ENCODE measurements at places on chromosomes 16 and 17.

DNA sequence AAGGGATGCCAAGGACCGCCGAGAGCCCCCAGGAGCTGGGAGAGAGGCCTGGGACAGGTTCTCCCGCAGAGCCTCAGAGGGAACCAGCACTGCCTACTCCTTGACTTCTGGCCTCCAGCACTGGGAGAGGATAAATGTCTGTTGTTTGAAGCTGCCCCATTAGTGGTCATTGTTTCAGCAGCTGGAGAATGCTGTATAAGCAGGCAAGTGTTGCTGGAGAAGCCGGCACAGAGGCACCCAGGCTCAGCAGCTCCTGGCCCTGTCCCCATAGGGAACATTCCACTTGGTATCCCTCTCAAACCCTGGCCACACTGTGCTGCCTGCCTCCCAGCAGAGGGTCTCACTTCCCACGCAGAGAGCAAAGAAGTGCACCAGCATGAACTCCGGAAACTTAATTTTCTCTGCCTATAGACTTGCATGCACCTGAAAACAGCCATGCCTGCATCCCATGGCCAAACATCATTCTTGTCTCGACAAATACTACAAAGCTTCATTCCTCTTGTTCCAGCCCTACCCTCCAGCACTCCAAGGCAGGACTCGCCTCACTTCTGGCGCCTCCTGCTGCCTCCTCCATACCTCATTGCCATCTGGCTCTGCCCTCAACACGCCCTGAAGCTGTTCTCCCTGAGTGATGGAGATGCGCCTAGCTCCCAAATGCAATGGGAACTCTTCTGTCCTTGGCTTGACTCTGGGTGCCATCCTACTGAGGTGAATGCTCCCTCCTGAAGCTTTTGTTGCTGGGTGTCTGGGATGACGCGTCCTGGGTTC, 88.1 kb downstream of the DNAH17 start:
- no peak for DNase-seq

- DNase-seq = no peak
Observed at GRCh38 chr16:86308514-86308913, 201.8 kb upstream of the FOXF1 start.

DNA sequence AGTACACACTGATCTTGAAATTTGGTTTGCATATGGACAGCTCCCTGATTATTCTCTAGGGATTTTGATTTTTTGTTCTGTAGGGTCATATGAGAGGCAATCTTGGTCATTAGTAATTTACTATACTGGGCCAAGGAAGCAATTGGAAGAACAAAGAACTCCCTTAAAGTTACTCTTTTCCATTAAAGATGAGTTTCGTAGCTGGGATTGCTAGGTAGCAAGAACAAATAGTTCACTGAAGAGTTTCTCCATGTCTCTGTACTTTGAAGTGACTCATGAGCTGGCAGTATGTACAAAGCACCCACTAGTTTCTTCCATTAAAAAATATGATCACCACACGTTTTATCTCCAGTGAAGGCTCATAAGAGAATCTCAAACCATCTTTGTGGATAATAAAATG, 6.2 kb upstream of the BCAS3 start:
- DNase-seq = no peak

DNA sequence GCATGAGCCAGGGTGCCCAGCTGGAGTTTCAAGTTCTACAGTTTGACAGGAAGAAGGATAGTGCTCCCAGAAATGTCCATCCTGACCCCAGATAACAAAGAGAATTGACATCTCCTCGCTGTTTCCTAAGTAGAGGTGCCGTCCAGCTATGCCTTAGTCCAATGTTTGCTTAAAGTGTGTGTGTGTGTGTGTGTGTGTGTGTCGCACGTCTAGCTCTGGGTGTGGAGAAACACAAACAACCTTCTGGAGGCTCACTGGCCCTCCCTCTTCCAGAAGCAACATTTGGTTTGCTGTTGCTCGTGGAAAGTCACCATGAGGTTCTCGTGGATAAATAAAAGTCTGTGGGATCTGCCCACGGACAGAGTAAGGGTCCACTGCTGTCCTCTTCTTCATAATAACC, 22.1 kb downstream of the EMP2 start:
- no peak for DNase-seq

DNA sequence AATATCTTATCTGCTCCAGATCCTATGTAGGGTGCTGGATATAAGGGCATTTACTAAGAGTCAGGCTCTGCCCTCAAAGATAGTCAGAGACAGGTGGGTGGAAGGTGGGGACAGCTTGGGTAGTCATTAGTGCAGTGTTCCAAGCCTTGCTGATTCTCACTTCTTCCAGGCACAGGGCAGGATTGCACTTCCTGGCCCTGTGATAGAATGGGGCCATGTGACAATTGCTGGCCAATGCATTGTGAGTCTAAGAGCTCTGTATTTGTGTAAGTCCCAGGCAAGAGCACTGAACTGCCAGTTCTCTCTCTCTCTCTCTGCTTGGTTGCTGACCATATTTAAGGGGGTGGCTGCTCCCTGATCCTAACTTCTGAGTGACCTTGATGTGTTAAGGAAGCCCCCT, 112.1 kb downstream of the C16orf78 start:
- no peak for DNase-seq

GRCh38 chr16:72508191-72508590, 336.2 kb upstream of the PMFBP1 start:
- no peak for DNase-seq

- peak; percentile 98 for DNase-seq
Observed at GRCh38 chr16:84617791-84618580, at the start of gene COTL1. Gene COTL1 (minus strand): TSS chr16:84618078. CDS start chr16:84617914, 164 bp downstream.

- DNase-seq = no peak
Observed at GRCh38 chr17:6023036-6023831, 46.9 kb upstream of the WSCD1 start.

GRCh38 chr17:76000755-76001521, at the start of gene CDK3:
Gene CDK3 (plus strand): TSS chr17:76000855. CDS start chr17:76001426, 571 bp downstream.
- no peak for DNase-seq

GRCh38 chr17:28777178-28777577, 33.4 kb downstream of the TRAF4 start:
- DNase-seq = no peak

DNA sequence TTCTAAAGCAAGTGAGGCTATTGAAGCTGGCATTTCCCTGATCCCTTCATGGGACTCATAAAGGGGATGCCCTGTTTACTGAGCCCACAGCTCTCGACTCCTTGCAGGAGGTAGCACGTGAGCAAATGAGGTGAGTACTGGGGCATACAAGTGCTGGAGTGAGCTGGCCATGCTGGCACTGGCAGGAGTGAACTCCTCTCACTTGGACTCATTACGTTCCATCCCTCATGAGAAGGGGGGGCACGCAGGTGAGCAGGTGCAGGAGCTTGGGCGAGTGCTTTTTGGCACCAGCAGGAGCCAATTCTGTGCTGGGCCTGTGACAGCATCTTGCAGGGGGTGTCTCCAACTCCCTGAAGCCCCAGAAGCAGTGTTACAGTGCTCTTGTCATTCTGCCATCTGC, 337.1 kb upstream of the CA10 start:
- no peak for DNase-seq

GRCh38 chr17:58382872-58383242, 30.9 kb upstream of the SUPT4H1 start:
- no peak for DNase-seq

DNA sequence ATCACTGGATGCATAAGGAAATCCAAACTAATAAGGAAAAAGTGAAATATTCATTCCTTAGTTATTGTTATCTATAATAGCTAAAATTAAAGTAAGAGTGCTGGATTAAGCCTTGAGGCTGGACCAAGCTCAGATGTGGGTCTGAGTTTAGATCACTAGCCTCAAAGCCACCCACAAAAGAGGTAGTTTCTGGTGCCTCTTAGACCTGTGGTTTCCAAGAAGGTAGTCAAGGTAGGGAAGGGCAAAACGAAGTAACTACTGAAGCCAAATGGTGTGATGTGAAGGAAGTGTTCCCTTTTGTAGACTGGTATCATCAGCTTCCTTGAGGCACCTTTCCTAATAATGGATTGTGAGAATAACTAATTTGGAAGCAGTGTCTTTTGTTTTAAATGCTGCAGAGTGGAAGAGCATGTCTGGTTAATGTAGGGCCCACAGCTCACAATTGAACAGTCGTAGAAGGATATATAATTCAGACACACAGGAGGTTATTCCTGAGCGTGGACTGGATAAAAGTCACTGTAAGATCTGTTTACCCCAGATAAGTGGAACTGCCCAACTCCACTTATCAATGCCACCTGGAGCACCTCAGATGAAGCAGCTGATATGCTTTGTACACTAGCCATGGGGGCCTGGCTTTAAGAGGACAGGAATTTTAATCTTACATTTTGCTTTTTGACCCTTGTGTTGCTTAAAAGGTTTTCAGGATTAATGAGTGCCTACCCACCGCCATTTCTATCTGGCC, 31.7 kb upstream of the LCMT1 start:
- peak; percentile 60 for DNase-seq

DNA sequence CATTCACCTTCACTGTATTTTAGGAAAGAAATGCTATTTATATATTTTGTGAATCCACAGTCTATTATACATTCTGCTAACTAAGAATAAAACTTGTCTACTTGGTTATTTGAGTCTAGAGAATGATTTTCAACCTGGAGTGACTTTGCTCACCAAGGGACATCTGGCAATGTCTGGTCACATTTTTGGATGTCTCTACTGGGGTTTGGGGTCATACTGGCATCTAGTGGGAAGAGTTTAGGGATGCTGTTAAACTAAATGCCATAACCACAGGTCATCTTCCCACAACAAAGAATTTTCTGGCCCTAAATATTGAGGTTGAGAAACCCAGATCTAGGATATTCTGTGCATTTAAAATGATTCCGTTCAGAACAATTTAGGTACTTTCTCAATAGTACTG, 26.0 kb downstream of the KCNJ16 start:
- DNase-seq = peak; percentile 32

- DNase-seq = no peak
Observed at GRCh38 chr16:84471316-84471715, 33.1 kb downstream of the MEAK7 start.

GRCh38 chr17:69567130-69567529, 152.6 kb downstream of the MAP2K6 start:
- DNase-seq = peak; percentile 4

- DNase-seq = no peak
Observed at GRCh38 chr17:49508061-49508865, 13.2 kb downstream of the NGFR start.

DNA sequence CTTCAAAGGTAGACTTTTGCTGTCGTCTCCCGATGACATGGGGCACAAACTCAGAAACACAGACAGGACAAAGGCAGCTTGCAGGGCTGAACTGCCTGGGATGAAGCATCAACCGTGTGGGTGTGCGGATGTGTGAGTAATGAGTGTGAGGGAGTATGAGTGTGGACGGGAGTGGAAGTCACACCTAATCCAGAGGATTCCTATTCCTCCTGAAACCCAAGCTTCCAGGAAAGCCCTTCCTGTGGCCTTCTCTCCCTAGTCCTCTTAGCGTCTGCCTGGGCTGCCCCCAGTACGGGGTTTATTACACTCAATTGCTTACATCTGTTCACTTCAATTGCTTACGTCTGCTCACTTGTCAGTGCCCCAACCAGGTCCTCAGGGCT, 2.3 kb upstream of the IL4R start:
- no peak for DNase-seq

- DNase-seq = no peak
Observed at GRCh38 chr17:74215342-74215727, 2.0 kb downstream of the TTYH2 start.

GRCh38 chr17:48335858-48336500, 94.0 kb downstream of the SKAP1 start:
- DNase-seq = peak; percentile 83

DNA sequence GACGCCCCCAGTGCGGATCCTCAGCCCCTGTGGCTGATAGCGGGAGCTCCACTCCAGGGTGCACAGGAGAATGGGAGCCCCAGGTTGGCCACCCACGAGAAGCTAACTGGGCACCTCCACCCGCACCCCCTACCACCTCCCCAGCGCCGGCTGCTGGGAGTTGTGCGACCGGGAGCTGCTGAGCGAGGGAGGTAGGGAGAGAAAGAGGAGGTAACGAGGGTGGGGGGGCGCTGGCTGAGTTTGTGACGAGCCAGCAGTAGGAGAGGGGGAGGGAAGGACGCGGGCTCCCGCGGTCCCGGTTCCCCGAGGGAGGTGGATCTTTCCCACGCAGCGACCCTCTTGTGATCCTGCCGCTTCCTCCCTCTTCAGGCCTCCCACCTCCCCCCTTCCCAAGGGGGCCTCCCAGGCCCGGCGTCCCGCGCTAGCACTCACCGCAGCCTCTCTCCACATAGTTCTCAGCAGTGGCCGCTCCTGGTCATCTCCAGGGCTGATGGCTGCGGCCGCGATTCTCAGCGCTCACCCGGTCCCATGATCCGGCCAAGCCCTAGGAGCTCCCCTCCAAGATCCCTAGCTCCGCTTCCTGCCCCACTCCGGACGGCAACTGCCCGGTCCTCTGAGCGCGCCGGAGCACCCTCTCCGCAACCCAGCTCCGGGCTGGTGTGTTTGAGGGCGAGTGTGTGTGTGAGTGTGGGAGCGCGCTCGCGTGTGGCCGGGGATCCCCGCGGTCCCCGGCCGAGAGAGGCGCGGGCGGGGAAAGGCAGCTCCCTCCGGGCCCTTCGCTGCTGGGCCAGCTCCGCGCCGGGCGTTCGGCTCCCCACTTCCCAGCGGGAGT, at the start of gene GRIN2A:
Gene GRIN2A, minus strand, starts transcription at position 207 of the 832 bp plus-strand sequence. CDS start 2,017 bp downstream, outside the sequence.
- no peak for DNase-seq

GRCh38 chr17:18025241-18025944, 13.6 kb downstream of the ATPAF2 start:
- no peak for DNase-seq

GRCh38 chr17:69702078-69702477, 287.6 kb downstream of the MAP2K6 start:
- DNase-seq = no peak

DNA sequence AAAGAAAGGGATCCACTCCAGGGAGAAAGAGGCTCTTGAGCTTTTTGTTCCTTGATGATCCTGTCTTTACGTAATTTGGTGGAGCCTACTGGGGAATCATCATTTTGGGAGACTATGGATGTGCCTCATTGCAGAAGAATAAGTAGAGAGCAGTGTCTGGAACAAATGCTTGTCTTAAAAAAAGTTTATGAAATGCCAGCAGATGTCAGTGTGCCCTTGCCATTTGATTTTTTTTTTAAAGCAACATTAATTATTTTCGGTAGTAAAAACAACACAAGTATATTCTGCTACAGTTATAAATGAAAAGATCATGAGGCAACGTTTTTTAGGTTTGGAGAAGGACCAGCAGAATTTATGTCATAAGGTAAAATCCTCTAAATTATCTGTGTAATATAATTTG, 934.8 kb upstream of the EEF2KMT start:
- DNase-seq = no peak

DNA sequence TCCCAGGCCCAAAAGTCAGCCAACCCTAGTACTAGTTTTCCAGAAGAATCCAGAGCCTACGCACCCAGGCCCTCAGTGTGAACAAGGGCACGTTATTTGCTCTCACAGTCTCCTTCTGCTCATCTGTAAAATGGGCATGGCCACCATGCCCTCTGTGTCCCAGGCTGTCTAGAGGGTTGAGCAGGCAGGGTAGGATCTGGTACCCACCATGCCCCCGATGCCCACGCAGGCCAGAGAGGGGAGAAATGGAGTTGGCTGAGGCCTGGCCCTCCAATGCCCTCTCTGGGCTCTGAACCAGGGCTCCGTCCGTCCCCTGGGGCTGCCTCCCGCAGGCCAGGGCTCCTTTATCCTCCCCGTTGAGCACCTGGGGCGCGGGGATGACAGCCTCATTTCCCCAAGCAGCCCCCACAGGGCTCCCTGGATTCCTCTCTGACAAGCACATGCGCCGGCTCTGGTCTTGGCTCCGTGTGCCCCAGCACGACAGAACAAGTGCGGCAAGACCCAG, 9.1 kb upstream of the BAHCC1 start:
- DNase-seq = no peak

GRCh38 chr16:57663436-57663835, 4.7 kb upstream of the ADGRG3 start:
- DNase-seq = no peak

GRCh38 chr17:48513097-48513496, 17.7 kb downstream of the HOXB1 start:
- peak; percentile 41 for DNase-seq

GRCh38 chr17:7943291-7943690, 11.3 kb downstream of the CNTROB start:
- DNase-seq = no peak
